ENCODE measurements at places on chromosomes 4 and X. TPM values are rescaled to one million over a fixed set of nuclear protein-coding genes. Genes with fewer than 3 reads are reported as not detected.

GRCh38 chr4:137514406-137515111 lies 17.7 kb downstream of the PCDH18 start:
- no peak for DNase-seq

- DNase-seq = no peak
Observed at GRCh38 chr4:185587427-185588161, 52.3 kb upstream of the PDLIM3 start.

- DNase-seq = no peak
Observed at GRCh38 chrX:71366674-71367256, 608 bp downstream of the TAF1 start.

DNA sequence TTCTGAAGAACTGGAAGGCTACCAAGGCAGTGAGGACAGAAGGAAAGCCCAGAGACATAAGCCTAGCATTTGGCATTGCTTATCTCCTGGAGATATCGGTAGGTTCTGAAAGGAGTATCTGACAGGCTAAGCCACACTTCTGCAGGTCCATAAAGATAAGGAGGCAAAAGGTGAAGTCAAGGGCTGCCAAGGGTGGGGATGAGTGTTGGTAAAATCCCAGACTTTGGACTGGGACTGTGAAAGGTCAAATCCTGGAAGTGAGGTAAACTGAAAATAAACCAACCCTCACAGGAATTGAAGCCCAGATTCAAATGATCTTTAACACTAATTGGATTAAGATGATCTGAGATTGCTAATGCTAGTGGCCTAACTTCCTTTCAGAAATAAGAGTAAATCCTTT lies 27.4 kb downstream of the GK start:
- no peak for DNase-seq

- no peak for DNase-seq
Observed at GRCh38 chr4:115275615-115276014, 162.2 kb upstream of the NDST4 start.

Gene HMX1
- total RNA-seq = not detected

Gene AWAT2
- not detected for total RNA-seq

Gene IL13RA2
- 4.9 TPM for total RNA-seq
